Left kidney (tissue), 8 donors: ENCODE measurements at places on chromosomes 7 and 10.

GRCh38 chr10:105063796-105064195, 422.7 kb downstream of the SORCS3 start:
- DNase-seq: peak; percentile 56

GRCh38 chr7:17146621-17147020, 151.8 kb upstream of the AHR start:
- no peak for DNase-seq

GRCh38 chr10:120019568-120019967, 127.0 kb downstream of the SEC23IP start:
- DNase-seq: no peak

GRCh38 chr7:112665709-112666108, 124.5 kb downstream of the TMEM168 start:
- DNase-seq: peak; percentile 4
